ENCODE measurements at places on chromosomes 11 and 22. TPM values are rescaled to one million over a fixed set of nuclear protein-coding genes. Genes with fewer than 3 reads are reported as not detected.

The ASPHD2 gene
- total RNA-seq, result 2.1 TPM

The HBD gene
- total RNA-seq, result not detected

The TP53I11 gene
- 66.2 TPM for total RNA-seq

The P4HA3 gene
- total RNA-seq, result 0.27 TPM
